Activated T-helper 1 cell treated with anti-CD3 and anti-CD28 coated beads, Interleukin-12 subunit alpha, Interleukin-12 subunit beta, Interleukin-2, Interleukin-4 antibody, amounts not matched to agents 30 ng/mL and 10 ng/mL and 1 ng/mL, durations not matched to agents 14 hours and 24 hours and 36 hours (primary cell): ENCODE measurements at places on chromosomes 2 and 18. TPM values are rescaled to one million over a fixed set of nuclear protein-coding genes. Genes with fewer than 3 reads are reported as not detected.

DNA sequence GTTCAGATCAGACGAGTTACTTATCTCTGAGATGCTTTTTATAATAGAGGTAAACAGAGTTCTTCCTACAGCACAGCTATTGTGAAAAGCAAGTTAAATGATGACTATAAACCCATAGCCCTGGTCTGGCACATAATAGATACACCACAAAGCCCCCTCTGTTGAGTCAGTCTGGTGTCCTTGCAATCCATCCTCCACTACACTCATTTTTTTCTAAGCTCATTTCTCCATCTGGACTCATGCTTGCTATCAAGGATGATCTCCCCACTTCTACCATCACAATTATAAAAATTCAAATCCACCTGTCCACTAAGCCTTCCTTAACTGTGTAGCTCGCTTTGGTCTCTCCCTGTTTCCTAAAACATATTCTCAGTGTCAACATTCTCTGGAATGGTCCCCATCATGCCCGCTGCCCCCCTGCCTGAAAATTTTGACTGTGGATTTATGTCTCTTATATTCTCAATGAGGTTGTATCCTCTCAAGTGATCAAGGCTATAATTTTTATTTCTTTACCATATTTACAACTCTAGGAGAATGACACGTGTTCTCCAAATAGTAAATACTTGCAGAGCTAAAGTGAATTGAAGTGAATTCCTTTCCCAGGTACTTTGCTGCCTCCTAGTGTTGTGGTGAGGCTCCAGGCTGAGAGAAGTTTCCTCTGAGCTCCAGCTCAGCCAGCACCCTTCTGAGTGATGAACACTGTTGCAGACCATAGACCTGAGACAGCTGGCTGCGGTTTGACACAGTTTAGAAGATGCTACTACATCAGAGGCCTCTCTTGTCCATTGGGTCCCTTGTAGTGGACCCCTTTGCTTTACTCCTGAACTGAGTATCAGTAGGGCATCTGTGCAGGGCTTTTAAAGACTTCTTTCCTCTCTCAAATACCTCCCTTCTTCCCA is 108.7 kb downstream of the DPP10 start:
- no peak for DNase-seq

DNA sequence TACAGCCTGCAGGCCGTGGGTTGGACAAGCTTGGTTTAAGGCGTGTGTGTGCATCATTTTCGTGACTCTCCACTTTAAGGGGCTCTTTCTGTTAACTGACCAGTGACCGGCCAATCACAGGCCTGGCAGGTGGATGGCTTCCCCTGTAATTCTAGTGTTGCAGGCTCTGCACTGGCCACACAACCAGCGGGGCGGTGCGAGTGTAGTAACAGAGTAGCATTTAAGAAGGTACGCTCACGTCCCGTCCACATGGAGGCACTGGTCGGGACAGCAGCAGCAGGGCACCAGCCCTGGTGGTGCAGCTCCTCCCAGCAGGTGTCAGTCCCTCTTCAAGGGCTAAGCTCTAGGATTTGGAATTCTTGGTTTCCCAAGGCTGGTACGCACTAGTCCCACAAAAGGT is 8.0 kb upstream of the ANO7 start:
- DNase-seq: no peak

- no peak for DNase-seq
Observed at GRCh38 chr2:7905756-7906155, 776.1 kb upstream of the ID2 start.

DNA sequence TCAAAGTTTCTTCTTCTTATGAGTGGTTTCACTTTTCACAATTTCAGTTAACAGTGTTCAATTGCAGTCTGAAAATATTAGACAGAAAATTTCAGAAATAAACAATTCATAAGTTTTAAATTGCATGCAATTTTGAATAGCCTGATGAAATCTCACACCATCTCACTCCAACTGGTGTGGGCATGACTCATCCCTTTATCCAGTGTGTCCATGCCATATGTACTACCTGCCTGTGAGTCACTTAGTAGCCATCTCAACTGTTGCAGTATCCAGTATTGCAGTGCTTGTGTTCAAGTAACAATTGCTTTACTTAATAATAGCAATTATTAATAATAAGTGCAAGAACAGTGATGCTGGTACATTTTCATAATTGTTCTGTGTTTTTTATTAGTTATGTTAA is 1202.5 kb downstream of the DSC3 start:
- DNase-seq: no peak

DNA sequence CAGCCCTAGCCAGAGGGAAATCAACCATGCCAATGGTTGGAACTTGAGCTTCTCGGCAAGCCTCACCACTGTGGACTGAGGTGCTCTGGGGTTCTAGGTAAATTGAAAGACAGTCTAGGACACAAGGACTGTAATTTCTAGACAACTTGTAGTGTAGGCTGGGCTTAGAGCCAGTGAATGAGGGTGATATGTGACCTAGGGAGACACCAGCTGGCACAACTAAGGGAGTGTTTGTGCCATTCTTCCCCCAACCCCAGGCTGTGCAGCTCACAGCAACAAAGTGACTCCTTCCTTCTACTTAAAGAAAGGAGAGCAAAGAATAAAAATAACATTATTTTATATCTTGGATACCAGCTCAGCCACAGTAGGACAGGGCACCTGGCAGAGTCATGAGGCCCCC is 1690.7 kb upstream of the TMEFF2 start:
- DNase-seq: no peak

- DNase-seq: no peak
Observed at GRCh38 chr2:70706026-70706795, 61.8 kb downstream of the ADD2 start.

The CAPN14 gene
- total RNA-seq: 0.18 and 0.20 TPM in 2 replicates
